ENCODE measurements at places on chromosomes 12 and 14. TPM values are rescaled to one million over a fixed set of nuclear protein-coding genes. Genes with fewer than 3 reads are reported as not detected.

The ZDHHC22 gene
- total RNA-seq, result not detected

The LTBP2 gene
- 86.1 TPM for total RNA-seq

The MDM2 gene
- 64.7 TPM for total RNA-seq

The IL22 gene
- not detected for total RNA-seq

The SLC6A13 gene
- total RNA-seq, result not detected

The C12orf60 gene
- 2.7 TPM for total RNA-seq

The TSHR gene
- not detected for total RNA-seq

The REP15 gene
- total RNA-seq, result 0.08 TPM

The CPNE8 gene
- 10.2 TPM for total RNA-seq

The MYF5 gene
- not detected for total RNA-seq

The PPP4R4 gene
- total RNA-seq, result 17.3 TPM

The TC2N gene
- total RNA-seq, result 9.6 TPM

The RASSF8 gene
- total RNA-seq, result 10.3 TPM

The WDHD1 gene
- 12.0 TPM for total RNA-seq

The FAM186B gene
- total RNA-seq, result 0.15 TPM

Data from hair follicular keratinocyte (primary cell).